ENCODE measurements at places on chromosomes 11 and 22.

DNA sequence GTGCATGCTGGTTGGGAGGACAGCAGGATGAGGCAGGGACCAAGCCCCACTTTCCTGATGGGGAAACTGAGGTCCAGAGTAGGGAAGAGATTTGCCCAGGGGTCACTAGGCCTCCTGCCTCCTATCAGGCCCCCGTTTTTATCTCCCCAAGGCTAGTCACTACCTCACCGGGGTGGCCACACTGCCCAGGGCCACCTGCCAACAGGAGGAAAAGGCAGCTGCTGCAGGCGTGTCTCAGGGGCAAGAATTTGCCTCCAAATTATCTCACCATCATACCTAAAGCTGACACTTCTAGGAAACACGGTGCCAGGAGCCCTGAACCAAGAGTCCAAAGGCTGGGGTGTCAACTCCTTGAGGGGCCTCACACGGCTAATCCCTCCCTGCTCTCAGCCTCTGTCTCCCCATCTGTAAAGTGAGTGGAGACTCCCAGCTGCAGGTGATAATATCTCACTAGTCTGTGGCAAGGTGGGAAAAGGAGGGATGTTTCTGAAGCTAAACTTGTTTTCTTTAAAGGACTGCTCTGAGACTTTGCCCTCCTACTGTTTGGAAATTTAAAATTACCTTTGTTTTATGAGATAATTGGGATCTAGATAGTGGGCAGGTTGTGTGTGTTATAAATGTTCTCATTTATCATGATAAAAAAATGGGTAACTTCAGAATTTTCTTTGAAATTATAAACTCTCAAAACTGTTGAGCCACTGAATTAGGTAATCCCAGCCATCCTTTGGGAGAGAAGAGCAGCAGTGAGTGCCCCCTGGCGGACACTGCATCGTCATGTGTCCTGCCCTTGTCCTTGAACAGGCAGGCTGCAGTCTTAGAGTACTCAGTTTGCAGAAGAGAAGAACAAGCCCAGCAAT lies 60.0 kb downstream of the MYO7A start:
- DNase-seq: peak; percentile 77

DNA sequence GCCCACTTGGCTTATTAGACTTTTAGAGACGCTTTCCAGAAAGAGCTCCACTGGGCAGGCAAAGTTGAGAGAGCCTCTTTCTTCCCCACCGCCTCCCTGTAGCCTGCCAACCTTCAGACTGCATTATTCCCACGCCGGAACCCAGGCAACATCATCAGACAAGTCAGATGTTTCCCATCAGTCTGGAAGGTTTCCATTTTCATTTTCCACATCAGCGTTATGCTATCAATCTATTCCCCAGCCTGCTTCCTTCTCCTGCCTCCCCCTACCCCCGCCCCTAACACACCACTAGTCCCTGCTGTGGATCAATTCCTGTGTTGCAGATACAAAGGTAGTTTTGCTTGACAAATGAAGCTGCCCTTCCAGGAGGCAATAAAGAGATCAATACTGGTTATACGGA lies 184.8 kb downstream of the DSCAML1 start:
- DNase-seq: no peak

DNA sequence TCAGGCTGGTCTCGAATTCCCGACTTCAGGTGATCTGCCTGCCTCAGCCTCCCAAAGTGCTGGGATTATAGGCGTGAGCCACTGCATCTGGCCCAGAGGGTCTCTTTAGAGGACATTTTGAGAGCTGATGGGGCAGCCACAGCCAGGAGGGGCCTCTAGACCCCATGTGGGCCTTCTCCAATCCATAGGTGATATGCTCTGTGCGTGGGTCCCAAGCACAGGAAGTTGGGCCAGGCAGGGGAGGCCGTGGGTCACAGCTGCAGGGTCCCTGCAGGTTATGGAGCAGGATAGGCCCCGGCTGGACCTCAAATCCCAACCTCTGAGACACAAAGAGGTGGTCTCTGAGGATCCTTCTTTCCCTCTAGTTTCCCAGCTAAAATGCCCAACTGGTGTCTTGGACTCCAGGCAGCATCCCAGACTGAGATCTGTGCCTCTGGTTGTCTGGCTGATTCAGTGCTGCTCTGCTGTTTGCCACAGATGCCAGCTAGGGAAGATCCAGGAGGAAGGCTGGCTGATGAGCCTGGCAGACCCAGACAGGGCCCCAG lies 1.5 kb downstream of the LRRC75B start:
- no peak for DNase-seq

DNA sequence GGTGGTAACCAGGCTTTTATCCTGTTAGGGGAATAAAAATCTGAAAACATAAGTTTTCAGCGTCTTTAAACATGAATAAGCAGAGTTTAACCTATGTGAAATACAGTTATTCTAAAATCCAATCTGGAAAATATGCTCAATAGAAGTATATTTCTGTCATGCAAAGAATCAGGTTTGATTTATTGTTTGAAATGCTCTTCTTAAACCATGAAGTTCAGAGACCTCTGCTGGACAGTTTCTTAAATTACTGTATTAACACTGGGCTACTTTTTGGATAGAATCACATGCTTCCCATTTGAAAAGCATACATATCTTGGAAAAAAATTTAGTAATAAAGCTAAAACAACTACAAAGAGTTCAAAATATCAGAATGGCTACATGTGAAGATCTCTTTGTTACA lies 25.4 kb downstream of the APIP start:
- peak; percentile 66 for DNase-seq

DNA sequence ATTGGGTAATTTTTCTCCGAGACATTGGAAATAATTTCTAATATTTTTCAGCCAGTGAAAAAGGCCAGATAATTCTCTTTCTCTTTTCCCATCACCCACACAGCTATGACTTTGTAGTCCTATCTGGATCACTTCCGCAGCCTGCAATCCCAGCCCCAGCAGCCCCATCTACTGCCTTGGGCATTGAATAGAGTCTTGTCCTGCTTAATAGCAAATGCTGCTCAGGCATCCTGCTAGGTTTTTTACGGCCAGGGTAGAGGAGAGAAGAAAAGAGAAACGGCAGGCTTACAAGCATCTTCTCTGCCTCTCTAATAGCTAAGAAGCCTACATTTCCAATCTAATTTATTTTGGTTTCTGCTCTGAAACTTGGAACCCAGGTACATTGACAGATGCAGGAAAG lies 154.3 kb upstream of the B3GAT1 start:
- DNase-seq: no peak

DNA sequence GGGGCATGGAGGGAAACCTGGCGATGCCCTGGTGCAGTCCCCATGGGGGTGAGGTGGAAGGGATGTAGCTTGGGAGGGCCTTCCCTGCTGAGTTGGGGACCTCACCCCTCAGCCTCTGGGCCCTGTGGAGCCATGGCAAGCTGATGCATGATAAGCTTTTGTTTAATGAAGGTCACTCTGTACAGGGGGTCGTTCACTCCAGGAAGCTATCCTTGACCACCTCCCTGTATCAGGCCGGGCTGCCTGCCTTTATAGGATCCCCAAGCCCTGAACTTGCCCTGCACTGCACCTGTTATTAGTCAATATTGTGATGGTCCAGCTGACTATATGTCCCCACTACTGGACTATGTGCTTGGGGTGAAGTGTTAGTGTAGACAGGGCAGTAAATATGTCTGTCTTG lies 49.7 kb upstream of the MYEOV start:
- DNase-seq: no peak

DNA sequence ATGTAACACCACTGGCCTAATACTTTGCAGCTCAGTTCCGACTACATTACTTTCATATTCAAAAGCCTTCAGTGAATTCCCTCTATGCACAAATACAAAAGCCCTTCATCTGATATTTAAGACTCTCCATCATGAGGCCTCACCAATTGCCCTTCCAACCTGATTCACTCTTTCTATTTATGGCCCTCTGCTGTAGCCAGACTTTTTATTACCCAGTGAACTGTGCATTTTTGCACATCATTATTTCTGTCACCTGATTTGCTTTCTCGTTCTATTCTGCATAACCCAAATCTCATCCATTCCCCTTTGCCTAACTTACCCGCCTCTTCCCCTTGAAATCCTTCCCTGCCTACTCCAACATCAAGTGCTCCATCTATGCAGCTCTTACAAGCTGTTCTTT lies 78.3 kb downstream of the BBOX1 start:
- no peak for DNase-seq

GRCh38 chr11:6862961-6863360 lies at the start of gene OR10A2:
Gene OR10A2, plus strand, starts transcription at chr11:6863057. Its CDS starts 6,698 bp downstream, at chr11:6869755.
- no peak for DNase-seq

- DNase-seq: peak; percentile 89
Measured at GRCh38 chr11:125517116-125517770, 21.2 kb upstream of the FEZ1 start.

- no peak for DNase-seq
Measured at GRCh38 chr22:19715188-19715930, 1.1 kb downstream of the SEPTIN5 start.

DNA sequence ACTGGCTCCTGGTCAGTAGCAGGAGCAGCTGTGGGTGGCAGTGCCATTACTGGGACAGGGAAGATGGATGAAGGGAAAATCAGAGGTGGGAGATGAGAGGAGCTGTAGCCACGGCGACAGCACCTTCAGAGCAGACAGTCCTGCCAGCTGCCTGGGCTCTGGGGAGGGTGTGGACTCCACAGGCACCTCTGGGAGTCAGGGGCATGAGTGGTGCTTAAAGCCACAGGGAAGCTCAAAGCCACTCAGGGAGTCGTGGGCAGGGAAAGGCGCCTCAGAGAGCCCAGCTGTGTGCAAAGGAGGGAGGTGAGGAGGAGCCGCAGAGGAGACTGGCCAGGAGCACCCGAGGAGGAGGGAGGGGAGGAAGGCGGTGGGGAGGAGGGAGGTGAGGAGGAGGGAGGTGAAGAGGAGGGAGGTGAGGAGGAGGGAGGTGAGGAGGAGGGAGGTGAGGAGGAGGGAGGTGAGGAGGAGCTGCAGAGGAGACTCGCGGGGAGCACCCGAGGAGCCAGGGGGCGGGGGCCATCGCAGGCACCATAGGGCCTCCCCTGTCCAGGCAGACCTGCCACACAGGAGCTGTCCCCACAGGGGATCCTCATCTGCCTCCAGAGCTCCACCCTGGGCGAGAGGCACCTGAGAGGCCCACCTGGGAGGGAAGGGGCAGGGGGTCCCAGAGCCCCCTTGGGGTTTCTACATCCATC lies 977.6 kb downstream of the BRD1 start:
- no peak for DNase-seq

GRCh38 chr22:49491726-49492125 lies 335.9 kb downstream of the BRD1 start:
- DNase-seq: no peak

DNA sequence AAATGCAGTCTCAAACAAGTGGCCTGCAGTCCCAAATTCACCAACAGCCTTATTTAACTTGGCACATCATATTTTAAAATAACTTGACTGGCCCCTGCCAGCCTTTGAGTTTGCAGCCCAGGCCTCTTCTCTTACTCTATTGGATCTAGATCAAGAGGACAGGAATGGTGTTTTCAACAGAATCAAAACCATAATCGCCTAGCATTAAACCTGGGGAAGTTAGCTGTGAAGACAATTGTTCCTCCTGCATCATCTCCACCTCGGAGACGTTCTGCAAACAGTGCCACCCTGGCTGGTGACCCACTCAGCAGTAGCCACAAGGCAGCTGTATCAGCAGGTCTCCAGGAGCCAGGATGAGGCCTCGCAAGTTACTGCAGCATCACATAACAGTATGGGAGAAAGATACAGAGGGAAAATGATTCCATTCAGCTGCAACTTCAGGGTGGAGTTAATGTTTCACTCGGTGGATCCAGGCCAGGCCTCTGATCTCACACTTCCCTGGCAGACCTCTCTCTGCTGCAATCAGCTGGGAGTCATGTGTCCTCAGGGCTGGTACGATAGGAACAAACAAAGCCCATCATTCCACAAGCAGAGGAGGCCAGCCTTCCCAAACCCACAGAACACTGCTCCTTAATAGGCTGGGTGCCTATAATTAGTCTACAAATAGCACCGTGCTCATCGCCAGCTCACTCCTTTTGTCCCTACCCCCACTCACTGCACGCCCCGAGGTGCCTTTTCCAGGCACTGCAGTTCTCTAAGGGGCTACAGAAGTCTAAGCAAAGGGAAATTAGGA lies 18.6 kb upstream of the SCN2B start:
- peak; percentile 39 for DNase-seq

- no peak for DNase-seq
Measured at GRCh38 chr11:117414724-117415123, 87.1 kb downstream of the CEP164 start.

- no peak for DNase-seq
Measured at GRCh38 chr11:62024936-62025486, 57.6 kb upstream of the FTH1 start.

GRCh38 chr22:26527574-26528465 lies 15.5 kb upstream of the TFIP11 start:
- no peak for DNase-seq

DNA sequence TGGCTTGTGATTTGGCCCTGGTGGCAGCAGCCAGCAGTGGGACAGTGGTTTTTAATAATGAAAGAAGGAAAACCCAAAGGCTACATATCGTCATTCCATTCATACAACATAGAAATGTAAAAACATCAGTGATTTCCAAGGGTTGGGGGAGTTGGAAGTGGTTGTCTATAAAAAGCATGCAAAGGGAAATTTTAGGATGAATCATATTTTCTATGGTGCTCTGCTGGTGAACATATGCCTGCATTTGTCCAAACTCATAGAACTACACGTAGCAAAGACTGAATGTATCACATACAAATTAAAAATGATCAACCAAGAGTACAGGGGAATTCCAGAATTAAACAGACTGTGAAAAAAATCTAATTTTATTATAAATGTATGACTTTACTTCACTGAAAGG lies 11.1 kb downstream of the OR5B3 start:
- DNase-seq: no peak

GRCh38 chr11:12807621-12808020 lies 133.4 kb downstream of the TEAD1 start:
- DNase-seq: no peak

DNA sequence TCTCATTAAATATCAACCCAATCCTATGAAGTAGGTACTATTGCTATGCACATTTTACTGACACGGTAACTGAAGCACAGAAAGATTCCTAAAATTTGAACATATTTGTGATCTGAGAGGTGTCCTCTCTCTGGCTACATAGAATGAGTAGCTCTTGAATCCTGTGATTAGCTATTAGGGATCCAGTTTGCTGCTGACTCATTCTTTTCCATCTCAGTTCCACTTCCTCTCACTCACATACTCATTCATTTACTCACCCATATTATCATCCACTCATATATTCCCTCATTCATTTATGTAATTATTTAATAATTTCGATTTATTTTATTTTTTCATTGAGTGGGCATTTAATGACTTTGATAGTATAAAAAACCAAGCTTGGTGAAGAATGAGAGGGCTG lies 42.7 kb downstream of the OR5B17 start:
- peak; percentile 6 for DNase-seq

- DNase-seq: peak; percentile 64
Measured at GRCh38 chr11:102849311-102849710, 5.9 kb upstream of the MMP3 start.

GRCh38 chr22:28792491-28793383 lies 7.6 kb downstream of the XBP1 start:
- no peak for DNase-seq

GRCh38 chr11:1630271-1630670 lies 696 bp downstream of the KRTAP5-5 start:
- DNase-seq: no peak

GRCh38 chr22:30506507-30506968 lies 1.0 kb upstream of the SEC14L4 start:
- DNase-seq: no peak

GRCh38 chr11:73204711-73205121 lies 13.4 kb upstream of the P2RY2 start:
- DNase-seq: no peak

- no peak for DNase-seq
Measured at GRCh38 chr22:44445731-44446130, 52.3 kb downstream of the RTL6 start.

Measured in fibroblast of villous mesenchyme (primary cell).